ENCODE measurements at places on chromosomes 1 and 21.

- no peak for DNase-seq
- H3K4me3 ChIP-seq = peak overlapping the region; percentile 89
Measured at GRCh38 chr1:89844241-89844807, 23.5 kb downstream of the LRRC8D start.

DNA sequence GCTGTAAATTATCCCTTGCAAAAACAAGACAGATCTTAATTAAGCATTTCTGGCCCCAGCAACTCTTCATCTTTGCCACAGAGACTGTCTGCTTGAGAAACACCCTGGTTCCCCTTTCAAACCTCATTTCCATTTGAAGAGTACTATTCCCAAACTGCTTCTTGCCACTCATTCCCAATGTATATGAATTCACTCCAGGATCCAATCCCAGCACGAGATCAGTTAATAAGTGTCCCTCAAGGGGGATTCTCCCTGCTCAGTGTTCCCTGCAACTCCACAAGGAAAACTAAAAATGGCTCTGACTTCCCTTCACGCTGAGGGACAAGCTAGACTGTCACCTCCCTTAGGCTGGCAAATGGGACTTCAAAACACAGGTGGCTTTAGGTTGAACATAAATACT is 173.2 kb downstream of the SIPA1L2 start:
- H3K27me3 ChIP-seq = no peaks in the 10 kb centered on the region
- DNase-seq = no peak
- peaks cover 20% of the 10 kb centered on the region for H3K4me1 ChIP-seq
- H3K27ac ChIP-seq = no peak overlapping the region
- peaks cover 19% of the 10 kb centered on the region for H3K36me3 ChIP-seq

- H3K27me3 ChIP-seq = peaks cover 23% of the 10 kb centered on the region
- H3K4me3 ChIP-seq = peak overlapping the region; percentile 58
- no peak for DNase-seq
- peak overlapping the region; percentile 64 for H3K27ac ChIP-seq
- H3K36me3 ChIP-seq = no peaks in the 10 kb centered on the region
Measured at GRCh38 chr1:154813846-154814505, 56.1 kb downstream of the KCNN3 start.

- peaks cover 20% of the 10 kb centered on the region for H3K36me3 ChIP-seq
- no peaks in the 10 kb centered on the region for H3K27me3 ChIP-seq
- H3K4me1 ChIP-seq = no peaks in the 10 kb centered on the region
- no peak for DNase-seq
- no peak overlapping the region for H3K4me3 ChIP-seq
Measured at GRCh38 chr21:33522297-33522952, 19.5 kb downstream of the GART start.

- H3K27ac ChIP-seq = no peak overlapping the region
- peak overlapping the region; percentile 97 for H3K4me3 ChIP-seq
- H3K4me1 ChIP-seq = peaks cover 29% of the 10 kb centered on the region
- H3K36me3 ChIP-seq = peaks cover 10% of the 10 kb centered on the region
- H3K27me3 ChIP-seq = peaks cover 4% of the 10 kb centered on the region
Measured at GRCh38 chr1:94929351-94930217, 2.7 kb upstream of the CNN3 start.

GRCh38 chr1:22117238-22117637 is 25.7 kb downstream of the WNT4 start:
- H3K27ac ChIP-seq = no peak overlapping the region
- H3K36me3 ChIP-seq = peaks cover 16% of the 10 kb centered on the region
- H3K27me3 ChIP-seq = no peaks in the 10 kb centered on the region
- no peak overlapping the region for H3K4me3 ChIP-seq
- no peak for DNase-seq
- H3K4me1 ChIP-seq = peaks cover 66% of the 10 kb centered on the region

DNA sequence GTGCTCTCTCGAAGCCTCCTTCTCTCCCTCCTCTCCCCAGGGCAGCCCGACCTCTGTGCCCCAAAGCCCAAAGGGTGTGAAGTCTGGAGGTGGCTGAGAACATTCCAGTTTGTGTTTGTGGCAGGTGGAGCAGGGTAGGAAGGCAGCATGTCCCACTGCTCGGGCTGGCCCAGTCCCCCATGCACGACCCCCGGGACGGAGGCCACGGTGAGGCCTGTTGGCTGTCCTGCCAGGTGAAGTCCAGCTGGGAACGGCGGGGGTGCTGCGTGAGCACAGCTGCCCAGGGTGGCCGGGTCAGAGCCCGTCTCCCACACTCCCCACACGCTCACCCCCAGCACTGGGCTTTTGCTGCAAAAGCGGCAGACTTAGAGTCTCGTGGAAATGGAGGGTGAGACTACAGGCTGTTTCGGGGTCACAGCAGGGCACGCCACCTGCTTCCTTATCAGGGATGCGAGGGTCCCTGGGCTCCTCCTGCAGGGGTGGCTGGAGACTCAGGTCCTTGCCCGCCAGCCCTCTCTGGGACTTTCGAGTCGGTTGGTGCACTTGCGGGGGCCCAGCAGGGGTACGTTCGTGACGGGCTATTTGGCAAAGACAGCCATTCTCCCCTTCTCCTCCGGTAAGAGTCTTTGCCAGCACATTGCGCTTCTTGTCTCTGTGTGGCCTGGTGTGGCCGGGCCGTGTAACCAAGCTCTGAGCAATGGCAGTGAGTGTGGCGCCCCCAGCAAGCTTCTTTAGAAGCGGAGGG is 40.3 kb downstream of the MORN1 start:
- no peak for DNase-seq
- no peaks in the 10 kb centered on the region for H3K36me3 ChIP-seq
- no peak overlapping the region for H3K27ac ChIP-seq
- peaks cover 9% of the 10 kb centered on the region for H3K4me1 ChIP-seq

- peak; percentile 47 for DNase-seq
- H3K4me1 ChIP-seq = no peaks in the 10 kb centered on the region
- no peak overlapping the region for H3K27ac ChIP-seq
- H3K36me3 ChIP-seq = no peaks in the 10 kb centered on the region
- no peak overlapping the region for H3K4me3 ChIP-seq
Measured at GRCh38 chr1:5525597-5526384, 466.4 kb downstream of the NPHP4 start.

DNA sequence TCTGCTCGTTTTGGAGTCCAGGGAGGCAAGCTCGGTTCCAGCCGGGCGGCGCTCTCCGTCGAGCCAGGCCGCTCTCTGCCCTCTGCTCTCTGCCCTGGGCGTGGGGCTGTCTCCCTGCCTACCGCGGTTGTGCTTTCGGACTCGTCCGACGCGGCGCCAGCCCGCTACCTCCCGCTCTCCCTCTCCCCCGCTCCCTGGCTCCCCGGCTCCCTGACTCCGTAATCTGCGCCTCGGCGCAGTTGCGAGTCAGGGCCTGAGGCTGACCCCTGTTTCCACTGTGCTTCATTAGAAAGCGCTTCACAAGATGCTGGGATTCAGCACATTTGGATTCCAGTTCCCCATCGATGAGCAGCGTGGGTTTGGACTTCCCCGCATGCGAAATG is 2.2 kb downstream of the SOX13 start:
- DNase-seq = no peak
- peak overlapping the region; percentile 86 for H3K27ac ChIP-seq
- H3K36me3 ChIP-seq = no peaks in the 10 kb centered on the region
- peaks cover 38% of the 10 kb centered on the region for H3K4me1 ChIP-seq

DNA sequence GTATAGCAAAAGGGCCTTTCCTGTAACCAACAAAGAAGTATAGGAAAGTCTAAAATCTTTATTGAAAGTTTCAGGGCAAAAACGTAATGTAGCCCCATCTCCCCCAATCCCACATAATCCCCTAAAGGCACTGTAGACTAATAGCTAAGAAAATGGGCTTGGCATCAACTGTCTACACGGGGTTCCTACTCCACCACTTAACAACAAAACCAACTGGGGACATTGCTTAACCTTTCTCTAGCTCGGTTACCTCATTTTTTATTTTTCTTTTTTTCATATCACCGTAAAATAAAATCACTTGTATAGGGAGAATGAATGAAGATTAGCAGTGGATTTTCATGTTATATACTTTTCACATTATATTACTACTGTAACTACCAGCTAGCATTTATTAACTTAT is 12.3 kb downstream of the MACF1 start:
- H3K4me1 ChIP-seq = peaks cover 33% of the 10 kb centered on the region
- H3K36me3 ChIP-seq = no peaks in the 10 kb centered on the region
- no peak overlapping the region for H3K4me3 ChIP-seq
- no peaks in the 10 kb centered on the region for H3K27me3 ChIP-seq
- H3K27ac ChIP-seq = no peak overlapping the region

- no peak overlapping the region for H3K4me3 ChIP-seq
- no peaks in the 10 kb centered on the region for H3K27me3 ChIP-seq
- H3K4me1 ChIP-seq = no peaks in the 10 kb centered on the region
- no peak for DNase-seq
- no peaks in the 10 kb centered on the region for H3K36me3 ChIP-seq
- peak overlapping the region; percentile 78 for H3K27ac ChIP-seq
Measured at GRCh38 chr1:113307771-113308445, 82.4 kb upstream of the MAGI3 start.

- peaks cover 4% of the 10 kb centered on the region for H3K4me1 ChIP-seq
- H3K27me3 ChIP-seq = peaks cover 40% of the 10 kb centered on the region
- no peak for DNase-seq
- no peaks in the 10 kb centered on the region for H3K36me3 ChIP-seq
- H3K27ac ChIP-seq = no peak overlapping the region
Measured at GRCh38 chr1:67304023-67304422, 3.6 kb upstream of the IL12RB2 start.

DNA sequence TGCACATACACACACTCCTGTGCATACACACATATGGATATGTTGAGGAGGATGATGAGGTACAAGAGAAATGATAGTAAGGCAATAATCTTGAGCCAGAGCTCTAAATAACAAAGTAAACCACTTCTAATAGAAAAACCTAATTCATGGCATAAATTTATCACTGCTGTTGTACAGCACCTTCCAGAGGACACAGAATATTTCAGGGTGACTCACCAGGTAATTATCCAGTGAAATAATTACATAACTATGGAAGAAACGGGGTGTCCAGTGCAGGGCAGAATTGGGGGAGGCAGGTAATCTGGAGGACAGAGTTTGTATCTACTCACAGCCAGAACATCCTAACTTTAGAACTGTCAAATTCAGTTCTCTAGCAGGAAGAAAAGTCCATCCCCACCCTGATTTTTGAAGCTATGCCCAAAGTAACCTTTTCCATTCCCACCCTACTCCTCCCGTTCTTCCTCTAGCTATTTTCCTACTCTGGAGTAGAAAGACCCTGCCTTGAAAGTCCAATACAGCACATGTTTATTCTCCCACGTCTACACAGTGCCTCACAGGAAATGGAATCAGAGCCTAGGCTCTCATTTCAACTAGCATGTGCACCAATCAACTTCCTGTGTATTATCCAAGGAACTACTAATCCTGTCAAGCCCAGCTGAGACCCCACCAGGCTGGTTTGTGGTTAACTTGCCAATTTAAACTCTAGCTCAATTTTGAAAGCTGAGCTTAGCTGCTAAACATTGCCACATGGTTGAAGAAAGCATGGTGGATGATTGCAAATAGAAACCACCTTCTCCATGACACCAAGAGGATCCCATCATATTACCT is 96.6 kb downstream of the PTPN14 start:
- H3K4me1 ChIP-seq = peaks cover 10% of the 10 kb centered on the region
- H3K4me3 ChIP-seq = peak overlapping the region; percentile 9
- H3K27ac ChIP-seq = no peak overlapping the region
- H3K36me3 ChIP-seq = peaks cover 8% of the 10 kb centered on the region

GRCh38 chr1:112457955-112458354 is 50.8 kb upstream of the WNT2B start:
- H3K27ac ChIP-seq = no peak overlapping the region
- DNase-seq = no peak
- peaks cover 27% of the 10 kb centered on the region for H3K36me3 ChIP-seq

DNA sequence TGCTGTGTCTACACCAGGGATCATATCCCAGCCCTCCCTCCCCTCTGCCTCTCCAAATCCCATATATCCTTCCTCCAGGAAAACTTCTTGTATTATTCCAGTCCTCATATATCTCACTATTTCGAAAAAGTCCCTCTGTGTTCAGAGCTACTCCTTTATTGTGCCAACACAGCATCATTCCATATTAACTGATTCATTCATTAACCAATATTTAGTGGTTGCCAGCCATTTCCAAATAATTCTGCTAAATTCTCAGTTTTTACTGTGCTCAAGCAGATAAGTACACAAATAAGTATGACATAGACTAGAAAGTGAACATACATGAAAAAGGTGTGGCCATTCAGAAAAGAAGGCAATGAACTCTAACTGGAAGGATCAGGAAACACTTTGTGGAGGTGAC is 241.6 kb upstream of the DUSP10 start:
- no peak for DNase-seq
- H3K27ac ChIP-seq = no peak overlapping the region
- H3K36me3 ChIP-seq = no peaks in the 10 kb centered on the region
